Stimulated activated CD8-positive, alpha-beta memory T cell treated with anti-CD3 and anti-CD28 coated beads, Interleukin-4, amount 100 ng/mL, for 24 hours (primary cell): ENCODE measurements at places on chromosomes 5 and 9.

- DNase-seq: no peak
Observed at GRCh38 chr5:149221326-149221725, 50.3 kb upstream of the AFAP1L1 start.

- no peak for DNase-seq
Observed at GRCh38 chr9:20538092-20538491, 84.2 kb downstream of the MLLT3 start.

- no peak for DNase-seq
Observed at GRCh38 chr5:164336276-164336675, 830.9 kb downstream of the MAT2B start.

DNA sequence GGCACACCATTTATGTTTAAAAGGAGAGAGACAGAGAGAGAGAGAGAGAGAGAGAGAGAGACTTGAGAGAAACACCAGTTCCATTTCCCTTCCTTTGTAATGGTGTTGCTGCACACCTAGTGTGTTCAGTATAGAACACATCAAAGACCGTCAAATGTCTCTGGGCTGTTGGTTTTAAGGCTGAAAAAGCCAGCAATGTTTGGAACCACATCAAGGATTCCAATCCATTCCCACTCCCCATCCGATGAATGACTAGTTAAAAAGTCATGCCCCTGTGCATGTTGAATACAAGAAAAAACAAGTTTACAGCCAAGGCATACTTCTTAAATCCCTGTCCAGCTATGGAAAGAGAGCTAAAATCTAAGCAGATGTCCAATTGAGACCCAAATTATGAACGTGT is 83.0 kb upstream of the IFNE start:
- DNase-seq: no peak

GRCh38 chr9:104091708-104092107 is 2.4 kb upstream of the SMC2 start:
- no peak for DNase-seq

GRCh38 chr9:122819326-122819725 is 9.1 kb downstream of the PDCL start:
- DNase-seq: no peak

GRCh38 chr5:142614054-142614453 is 71.8 kb downstream of the FGF1 start:
- no peak for DNase-seq

GRCh38 chr9:21564175-21564574 is 82.1 kb upstream of the IFNE start:
- DNase-seq: no peak

- no peak for DNase-seq
Observed at GRCh38 chr5:149845601-149846000, 99.0 kb downstream of the PDE6A start.

GRCh38 chr9:4009006-4009511 is 290.8 kb downstream of the GLIS3 start:
- DNase-seq: no peak

DNA sequence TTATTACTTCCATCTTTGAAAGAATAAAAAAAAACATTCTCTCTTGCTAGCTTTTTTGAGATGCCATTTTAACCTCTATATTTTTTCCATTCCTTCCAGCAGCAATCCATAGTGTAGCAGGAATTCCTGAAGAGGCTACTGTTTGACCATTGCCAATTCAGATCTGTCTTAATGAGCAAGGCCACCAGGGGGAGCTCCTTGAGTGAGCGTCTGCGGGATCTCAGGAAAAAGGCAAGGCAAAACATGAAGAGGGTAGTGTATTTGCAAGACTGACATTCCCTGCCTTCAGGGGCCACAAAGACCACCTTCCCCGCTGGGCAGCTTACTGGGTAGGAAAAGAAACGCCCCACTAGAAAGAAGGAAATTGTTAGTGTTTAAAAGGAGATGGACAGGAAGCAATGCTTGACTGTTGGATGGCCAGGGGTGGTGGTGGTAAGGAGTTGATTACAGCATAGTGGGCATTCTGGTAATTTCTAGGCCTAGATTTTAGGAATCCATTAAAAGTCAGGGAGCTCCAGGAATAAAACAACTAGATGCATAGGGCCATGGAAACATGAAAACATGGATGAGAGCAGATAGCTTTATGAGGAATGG is 206.6 kb upstream of the HAPLN1 start:
- peak; percentile 3 for DNase-seq

DNA sequence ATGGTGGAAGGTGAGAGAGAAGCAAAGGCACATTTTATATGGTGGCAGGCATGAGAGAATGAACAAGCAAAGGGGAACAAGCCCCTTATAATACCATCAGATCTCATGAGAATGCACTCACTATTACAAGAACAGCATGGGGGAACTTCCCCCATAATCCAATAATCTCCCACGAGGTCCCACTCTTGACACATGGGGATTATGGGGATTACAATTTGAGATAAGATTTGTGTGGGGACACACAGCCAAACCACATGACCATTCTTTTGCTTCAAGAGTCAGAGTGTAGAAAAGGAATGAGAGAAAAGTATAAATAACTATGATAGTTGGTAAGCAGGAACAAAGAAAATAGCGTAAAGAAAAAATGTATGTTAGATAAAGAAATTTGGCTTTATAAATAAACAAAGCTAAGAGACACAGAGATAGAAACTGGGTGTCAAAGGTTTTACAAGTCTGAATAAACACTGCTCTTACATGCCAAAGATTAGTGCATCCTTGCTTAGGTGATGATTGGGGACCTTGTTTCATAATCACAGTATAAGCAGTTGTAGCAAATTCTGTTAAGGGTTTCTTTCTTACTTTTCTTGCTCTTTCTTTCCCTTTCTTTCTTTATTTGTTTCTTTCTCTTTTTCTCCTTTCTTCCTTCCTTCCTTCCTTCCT is 91.9 kb upstream of the PAPPA start:
- DNase-seq: no peak

DNA sequence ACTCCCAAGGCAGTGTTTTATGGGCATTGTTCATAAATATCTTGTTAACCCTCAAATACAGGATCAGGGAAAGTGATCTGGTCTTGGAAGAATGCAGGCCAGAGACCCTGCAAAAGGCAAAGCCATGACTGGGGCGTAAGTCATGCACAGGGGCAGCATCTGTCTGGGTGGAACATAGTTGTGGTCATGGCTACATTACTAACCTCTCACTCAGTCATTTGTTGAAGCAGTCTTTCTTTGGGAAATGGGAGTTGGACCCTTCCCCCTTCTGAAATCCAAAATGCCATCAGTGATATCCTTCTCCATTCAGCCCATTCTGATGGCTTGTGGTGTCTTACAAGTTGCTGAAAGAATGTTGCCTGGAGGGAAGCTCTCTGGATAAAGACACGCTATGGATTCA is 68.1 kb downstream of the GDNF start:
- no peak for DNase-seq

- DNase-seq: no peak
Observed at GRCh38 chr5:107464876-107465275, 205.9 kb downstream of the EFNA5 start.

DNA sequence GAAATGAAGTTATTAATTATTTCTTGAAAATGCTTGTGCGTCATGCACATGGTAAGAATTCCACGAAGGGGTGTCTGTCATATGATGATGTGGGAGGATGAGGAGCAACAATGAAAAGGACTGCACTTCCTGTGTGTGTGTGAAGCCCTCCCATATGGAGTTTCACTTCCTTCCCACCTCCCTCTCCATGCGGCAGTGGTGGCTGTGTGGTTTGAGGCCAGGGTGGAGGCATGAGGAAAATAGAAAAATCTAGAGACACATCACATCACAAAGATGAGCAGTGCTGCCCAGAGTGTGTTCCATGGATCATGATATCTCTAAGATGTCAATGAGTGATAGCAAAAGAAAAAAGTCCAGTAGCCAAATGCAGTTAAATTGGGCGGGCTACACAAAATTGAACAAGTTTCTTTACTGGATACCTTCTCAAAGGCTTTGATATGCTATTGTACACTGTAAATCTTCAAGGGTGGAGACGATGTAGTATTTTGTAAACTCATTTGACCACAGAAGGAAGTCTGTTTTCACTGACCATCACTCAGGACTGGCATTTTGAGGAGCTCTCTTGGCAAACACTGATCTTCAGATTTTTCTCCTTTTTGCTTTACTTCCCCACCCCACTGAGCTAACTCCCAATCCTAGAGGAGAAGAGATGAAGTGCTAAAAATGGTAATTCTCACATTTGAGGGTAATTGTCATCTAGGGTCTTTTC is 55.7 kb upstream of the EQTN start:
- DNase-seq: no peak

- DNase-seq: no peak
Observed at GRCh38 chr5:74762599-74762998, 4.3 kb downstream of the GFM2 start.

- DNase-seq: no peak
Observed at GRCh38 chr9:69254223-69254622, 70.8 kb upstream of the ENTREP1 start.

DNA sequence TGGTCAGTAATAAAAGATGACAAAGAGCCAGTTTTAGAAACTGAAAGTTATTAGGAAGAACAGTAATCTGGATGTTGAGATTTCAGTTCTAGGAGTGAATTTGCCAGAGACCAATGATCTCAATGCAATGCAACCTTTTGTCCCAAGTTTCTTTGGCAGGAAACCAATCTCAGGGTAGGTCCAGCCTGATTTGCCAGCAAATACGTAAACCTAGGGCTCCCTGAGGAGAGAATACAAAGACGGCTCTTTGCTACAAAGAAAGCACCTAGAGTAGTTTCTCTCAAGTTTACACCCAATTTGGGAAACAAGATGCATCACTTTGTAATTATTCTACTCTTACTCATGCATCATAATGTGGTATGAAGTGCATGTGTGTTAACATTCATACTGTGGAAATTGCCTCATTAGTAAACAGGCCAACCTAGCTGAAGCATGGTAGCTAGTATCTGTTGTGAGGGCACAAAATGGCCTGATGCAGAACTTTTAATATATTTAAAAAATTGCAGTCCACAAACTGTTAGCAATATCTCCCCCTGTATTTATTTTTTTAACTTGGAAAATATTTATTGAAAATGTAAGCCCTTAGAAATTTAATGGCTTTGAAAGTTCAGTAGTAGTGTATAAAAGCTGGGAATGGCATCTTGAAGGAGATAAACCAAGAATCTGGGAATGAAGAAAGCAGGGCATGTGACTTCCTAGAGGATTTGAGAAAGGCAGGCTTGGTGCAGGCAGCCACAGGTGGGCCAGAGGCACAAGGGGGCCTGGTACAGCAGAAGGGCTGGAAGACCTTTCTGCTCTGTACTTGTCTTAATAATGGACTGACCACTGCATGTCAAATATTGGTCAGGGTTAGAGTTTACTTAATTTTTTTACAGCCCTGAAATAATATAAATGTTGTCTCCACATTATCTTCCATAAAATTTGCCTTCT is 59.5 kb downstream of the MAST4 start:
- no peak for DNase-seq

GRCh38 chr5:16668194-16668593 is 51.4 kb upstream of the RETREG1 start:
- DNase-seq: no peak

GRCh38 chr5:40399349-40399748 is 280.4 kb upstream of the PTGER4 start:
- no peak for DNase-seq

- no peak for DNase-seq
Observed at GRCh38 chr9:88646539-88647300, 111.7 kb downstream of the NXNL2 start.

DNA sequence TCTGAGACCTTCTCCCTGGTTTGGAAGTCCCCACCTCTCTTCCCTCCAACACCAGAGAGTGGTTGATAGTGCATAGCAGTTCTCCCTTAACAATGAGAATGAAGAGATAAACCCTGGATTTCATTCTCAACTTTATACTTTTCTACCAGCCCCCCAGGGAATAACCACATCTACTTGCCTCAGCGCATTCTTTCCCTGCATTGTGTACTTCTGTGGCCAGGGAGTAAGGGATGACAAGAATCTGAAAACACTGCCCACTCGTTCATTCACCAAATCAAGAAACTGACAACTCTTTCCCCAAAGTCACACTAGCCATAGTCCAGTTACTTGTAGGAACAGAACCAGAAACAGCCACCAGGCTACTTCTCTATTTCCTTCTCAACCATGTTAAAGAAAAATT is 46.0 kb upstream of the SPIN1 start:
- no peak for DNase-seq

DNA sequence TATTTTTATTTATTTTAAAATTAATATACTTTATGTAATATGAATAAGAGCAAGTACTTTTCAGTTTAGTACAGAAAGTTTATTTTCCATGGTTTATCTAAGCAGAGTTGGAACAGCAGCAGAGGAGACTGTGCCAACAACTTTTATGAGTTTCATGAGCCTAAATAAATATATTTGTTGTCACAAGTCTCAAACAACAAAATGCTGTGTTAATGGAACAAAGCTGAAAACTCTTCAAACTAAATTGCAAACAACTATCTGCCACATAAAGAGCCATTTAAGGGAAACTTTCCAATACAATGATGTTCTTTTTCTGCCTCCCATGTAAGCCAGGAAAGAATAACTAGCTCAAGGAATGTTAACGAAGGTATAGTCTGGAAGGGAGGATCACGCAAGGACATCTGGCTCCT is 96.1 kb downstream of the FBN2 start:
- DNase-seq: no peak

GRCh38 chr5:112205846-112206245 is 213.2 kb downstream of the EPB41L4A start:
- no peak for DNase-seq

GRCh38 chr5:141732417-141732816 is 50.4 kb upstream of the ARAP3 start:
- no peak for DNase-seq

DNA sequence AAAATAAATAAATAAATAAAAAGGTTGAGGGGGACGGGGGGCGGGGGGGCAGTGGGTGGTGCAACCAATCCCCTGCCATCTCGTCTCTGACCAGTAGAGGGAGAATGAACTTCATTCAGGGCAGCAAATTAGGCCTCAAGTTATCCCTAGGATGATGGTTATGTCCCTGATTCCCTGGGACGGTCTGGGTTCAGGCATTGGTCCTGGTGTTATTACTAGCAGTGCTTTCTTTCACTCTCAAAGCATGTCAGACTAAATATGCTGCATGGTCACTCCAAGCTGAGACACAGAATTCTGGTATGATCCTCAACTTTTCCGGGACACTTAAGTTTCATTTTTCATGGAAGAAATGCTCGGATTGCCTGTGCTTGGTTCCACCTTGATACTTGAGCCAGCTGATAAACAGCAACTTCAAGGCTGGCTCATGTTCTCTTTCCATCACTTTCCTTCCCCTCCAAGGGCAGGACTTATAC is 59.4 kb downstream of the DAP start:
- no peak for DNase-seq

DNA sequence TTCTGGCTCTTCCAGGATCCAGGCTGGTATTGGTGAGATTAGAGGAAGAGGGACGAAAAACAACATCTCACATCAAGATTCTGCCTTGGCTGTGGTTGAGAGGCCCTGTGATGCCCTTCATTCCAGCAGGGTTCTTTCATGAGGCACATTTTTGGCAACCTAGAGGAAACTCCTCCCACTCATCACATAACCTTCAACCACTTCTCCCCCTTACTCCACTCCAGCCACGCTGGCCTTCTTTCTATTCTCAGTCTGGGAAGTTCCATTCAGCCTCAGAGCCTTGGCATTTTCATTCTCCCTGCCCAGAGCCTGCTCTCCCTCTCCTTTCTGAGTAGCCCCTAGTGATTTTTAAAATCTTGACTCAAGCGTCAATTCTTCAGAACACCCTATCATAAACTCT is 337.5 kb downstream of the ZSWIM6 start:
- no peak for DNase-seq
